ENCODE measurements at places on chromosomes 3 and 15.

- no peak for DNase-seq
These were observed 59.9 kb downstream of the GPR176 start for GRCh38 chr15:39860200-39860599.

DNA sequence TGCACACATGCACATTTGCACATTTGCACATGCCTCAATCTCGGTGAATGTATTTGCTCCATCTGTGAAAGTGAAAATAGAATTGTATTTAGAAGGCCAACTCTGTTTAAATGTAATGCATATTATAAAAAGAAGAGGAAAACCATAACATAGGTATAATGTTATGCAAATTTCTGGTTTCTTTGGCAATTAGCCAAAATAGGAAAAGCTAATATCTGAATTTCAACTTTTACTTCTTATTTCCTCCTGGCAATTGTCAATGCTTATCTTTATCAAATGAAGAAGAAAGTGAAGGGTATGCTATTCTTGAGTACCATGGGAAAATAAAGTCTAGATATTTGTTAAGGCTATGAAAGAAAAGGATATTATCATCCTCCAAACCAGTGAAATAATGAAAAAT is 76.7 kb upstream of the SLC2A2 start:
- DNase-seq, result no peak

- DNase-seq, result no peak
These were observed 104.4 kb upstream of the RBMS3 start for GRCh38 chr3:29176501-29176900.

DNA sequence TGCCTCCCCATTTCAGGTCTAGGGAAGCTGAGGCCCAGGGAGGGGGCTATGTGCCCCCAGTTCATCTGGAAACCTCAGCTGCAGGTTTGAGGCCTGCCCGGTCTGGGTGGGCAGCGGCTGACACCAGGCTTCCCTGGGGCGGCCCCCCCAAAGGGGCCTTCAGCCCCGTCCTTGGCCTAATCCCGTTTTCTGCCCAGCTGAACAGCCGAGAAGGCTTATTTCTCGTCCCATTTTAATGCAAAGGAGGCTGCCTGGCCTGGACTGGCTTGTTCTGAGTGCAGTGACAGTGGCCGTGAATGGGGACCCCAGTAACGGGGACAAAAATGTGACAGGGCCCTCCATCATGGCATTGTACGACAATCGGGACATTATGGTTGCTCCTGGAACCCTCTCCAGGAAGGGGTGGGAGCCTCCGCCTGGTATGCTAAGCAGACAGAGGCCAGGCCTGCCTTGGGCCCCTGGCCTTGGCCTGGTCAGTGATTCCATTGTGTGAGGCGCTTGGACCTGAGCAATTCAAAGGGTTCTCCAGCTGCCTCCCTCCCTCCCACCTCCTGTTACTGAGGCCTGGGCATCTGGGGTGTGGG is 93.9 kb downstream of the WNT7A start:
- DNase-seq, result no peak

DNA sequence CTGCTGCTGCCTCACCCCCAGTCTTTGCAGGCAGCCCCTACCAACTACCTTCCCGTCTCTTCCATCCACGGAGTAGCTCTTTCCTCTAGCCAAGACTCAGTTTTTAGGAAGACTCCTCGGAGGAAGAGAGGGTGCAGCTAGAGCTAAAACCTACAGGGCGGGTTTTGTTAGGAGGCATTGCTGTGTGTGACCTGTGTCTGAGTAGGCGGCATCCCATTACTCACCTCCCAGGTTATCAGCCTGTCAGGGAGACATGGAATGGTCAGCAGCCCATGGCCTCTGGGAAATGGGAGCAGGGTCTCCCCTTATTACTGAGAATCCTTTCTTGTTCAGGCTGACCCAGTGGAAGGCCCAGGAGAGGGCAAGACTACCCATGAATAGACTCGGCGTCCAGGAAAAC is 43.8 kb upstream of the FGD5 start:
- DNase-seq, result no peak

DNA sequence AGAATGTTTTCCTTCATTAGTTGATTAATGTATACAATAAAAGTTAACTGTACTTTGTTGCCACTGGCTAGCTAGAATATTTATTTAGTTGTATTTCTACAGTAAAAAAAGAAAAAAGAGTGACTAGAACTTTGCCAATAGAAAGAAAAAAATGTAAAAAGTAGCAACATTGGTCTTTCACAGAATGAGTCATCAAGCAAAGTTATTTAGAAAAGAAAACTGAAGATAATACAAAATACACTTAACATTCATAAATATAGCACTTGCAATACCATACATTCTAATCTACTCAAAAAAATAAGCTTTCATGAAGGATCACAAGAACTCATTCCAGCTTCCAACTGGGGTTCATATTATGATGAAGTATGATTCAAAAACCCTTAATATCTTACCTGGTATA is 83.4 kb downstream of the AQR start:
- DNase-seq, result no peak

- no peak for DNase-seq
These were observed 337.3 kb downstream of the FOXP1 start for GRCh38 chr3:71245971-71246880.

DNA sequence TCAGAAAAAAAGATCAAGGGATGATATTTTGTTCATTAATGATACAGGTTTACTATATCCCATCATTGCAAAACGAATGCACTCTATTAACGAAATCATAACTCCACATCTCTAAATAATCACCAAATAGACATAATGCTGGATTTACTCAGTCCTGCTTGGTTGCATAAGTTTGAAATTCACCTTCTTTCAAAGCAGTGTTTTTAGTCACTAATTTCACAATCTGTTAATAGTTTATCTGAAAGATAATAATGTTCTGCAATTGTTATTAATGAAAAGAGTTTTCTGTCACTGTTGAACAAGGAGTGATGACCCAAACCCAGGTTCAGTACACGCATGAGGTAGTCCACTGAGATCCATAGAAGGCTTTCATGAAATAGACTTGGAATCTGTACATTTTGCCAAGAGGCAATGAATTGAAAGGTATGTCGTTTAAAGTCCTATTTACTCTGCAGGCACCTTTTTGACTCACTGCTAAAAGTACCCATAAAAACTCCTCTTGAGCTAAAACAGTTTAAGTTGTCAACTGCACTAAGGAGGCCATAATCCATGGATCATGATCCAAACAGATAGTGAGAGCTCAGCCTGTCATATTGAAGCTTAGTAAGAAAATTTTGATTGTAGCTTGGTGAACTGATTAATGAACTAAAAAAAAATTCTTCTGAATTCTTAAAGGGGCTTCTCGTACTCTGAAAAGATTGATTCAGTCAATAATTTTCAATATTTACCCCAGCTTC is 75.6 kb upstream of the MBNL1 start:
- no peak for DNase-seq

- no peak for DNase-seq
These were observed 13.9 kb downstream of the NLGN1 start for GRCh38 chr3:173411375-173411973.

DNA sequence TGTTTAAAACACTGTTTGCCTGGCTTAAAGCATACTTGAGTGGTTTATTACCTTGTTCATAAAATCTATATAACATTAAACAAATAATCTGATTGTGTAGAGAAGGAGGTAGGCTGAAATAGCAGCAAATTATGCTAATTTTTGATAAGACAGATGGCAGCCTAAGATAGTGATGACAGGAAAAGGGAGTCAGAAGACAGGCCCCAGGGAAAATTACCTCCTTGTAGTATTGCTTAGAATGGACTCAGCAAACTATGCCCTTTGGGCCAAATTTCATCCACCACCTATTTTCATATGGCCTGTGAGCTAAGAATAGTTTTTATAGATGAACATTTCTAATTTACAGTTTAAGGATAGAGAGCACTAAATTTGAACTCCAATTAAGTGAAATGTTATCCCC is 37.8 kb downstream of the CHD2 start:
- DNase-seq, result no peak

DNA sequence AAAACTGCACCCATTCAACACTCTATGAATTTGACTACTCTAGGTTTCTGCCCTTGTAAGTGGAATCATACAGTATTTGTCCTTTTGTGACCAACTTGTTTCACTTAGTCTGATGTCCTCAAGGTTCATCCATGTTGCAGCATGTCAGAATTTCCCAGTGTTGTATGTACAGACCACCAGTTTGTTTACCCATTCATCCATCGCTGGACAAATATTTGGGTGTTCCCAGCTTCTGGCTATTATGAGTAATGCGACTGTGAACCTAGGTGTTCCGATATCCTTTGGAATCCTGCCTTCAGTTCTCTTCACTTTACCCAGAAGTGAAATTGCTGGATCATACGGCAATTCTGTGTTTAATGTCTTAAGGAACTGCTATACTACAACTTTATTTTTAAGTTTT is 12.6 kb downstream of the RPL32 start:
- no peak for DNase-seq

GRCh38 chr15:101137312-101137940 is 114.4 kb downstream of the CHSY1 start:
- no peak for DNase-seq

GRCh38 chr3:16477521-16477920 is 36.0 kb downstream of the RFTN1 start:
- no peak for DNase-seq

- DNase-seq, result no peak
These were observed 74.6 kb downstream of the GTPBP8 start for GRCh38 chr3:113065336-113065735.

GRCh38 chr3:196969134-196969659 is 564 bp upstream of the PIGZ start:
- DNase-seq, result peak; percentile 13

DNA sequence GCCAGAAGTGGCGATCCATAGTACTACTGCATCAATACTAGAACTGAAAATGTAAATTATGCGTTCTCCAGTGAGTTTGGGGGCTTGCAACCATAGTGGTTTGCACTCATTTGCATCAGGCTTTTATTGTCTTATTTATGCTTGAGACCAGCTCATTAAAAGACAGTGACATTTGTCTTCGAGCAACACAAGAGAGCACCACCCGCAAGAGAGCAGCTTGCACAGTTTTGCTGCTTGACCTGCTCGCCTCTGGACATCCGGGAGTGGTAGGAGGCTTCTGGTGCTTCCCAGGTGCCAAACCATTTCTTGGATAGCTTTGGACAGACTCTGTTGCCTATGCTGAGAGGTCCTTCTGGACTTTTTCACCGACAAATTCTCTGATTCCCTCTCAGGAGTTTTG is 294.6 kb downstream of the MEX3B start:
- DNase-seq, result no peak

DNA sequence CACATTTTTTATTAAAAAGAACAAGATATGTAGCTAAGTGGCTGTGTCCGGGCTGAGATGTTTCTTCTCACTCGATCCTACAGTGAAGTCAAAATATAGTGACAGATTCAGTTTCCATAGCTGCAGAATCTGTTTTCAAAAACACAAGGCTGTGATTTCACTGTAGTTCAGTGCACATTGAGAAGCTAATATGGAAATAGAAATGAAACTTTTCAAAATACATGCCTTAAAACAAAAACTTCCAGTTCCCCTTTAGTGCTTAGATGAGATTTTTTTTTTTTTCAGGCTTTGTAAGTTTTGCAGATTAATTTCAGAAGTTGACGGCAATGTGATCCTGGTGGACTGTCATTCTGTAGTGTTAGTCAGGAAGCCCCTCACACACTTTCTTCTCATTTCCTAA is 23.8 kb upstream of the TRAK1 start:
- no peak for DNase-seq

DNA sequence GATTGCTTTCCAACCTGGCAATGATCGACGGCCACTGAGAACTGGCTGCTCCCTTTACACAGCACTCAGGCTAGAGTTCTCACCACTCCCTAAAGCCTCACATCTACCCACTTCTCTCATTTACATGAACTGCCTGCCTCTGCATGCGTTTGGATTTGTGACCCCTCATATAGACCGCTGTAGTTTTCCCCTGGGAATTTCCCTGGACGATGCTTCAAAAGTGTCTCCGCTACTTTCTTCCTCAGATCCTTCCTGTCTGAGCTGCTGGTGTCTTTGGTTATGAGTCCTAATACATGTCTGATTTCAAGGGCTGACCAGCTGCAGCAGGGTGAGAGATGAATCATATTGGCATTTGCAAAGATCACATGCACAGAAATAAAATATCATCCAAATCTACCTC is 116.7 kb upstream of the ETV5 start:
- DNase-seq, result no peak

- no peak for DNase-seq
These were observed at the start of gene VGLL3 for GRCh38 chr3:86990734-86991481. Gene VGLL3, minus strand, starts transcription at chr3:86991149. Its CDS starts 406 bp downstream, at chr3:86990743.

DNA sequence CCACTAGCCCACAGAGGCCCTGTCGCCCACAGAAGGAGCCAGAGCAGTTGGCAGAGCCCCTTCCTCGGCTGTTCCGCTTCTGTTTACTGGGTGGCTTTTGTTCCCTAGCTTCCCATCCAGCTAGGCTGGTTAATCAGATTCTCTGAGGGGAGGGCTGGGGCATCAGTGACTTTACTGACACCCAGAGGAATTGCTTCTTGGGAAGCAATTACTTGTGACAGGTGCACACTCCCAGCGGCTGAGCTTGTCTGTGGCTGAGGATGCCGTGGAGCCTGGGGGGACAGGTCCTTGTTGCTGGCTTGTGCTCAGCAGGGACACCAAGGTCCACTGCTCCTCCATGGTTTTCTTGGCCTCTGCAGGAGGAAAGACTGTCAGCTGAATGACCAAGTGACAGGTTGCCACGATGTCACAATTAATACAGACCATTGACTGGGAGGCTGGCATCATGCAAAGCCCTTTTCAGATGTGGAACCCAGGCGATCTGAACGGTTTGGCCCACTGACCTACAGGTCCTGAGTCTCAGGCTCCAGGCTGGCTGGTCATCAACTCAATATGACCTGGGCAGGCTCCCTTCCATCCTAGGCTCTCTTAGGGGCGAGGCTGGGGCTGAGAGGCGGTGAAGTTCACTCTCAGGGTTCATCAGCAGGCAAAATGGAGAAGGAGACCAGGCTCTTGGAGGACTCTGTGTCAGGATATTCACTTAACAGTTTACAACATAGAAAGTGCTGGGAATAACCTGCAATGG is 31.8 kb upstream of the SFMBT1 start:
- DNase-seq, result no peak

DNA sequence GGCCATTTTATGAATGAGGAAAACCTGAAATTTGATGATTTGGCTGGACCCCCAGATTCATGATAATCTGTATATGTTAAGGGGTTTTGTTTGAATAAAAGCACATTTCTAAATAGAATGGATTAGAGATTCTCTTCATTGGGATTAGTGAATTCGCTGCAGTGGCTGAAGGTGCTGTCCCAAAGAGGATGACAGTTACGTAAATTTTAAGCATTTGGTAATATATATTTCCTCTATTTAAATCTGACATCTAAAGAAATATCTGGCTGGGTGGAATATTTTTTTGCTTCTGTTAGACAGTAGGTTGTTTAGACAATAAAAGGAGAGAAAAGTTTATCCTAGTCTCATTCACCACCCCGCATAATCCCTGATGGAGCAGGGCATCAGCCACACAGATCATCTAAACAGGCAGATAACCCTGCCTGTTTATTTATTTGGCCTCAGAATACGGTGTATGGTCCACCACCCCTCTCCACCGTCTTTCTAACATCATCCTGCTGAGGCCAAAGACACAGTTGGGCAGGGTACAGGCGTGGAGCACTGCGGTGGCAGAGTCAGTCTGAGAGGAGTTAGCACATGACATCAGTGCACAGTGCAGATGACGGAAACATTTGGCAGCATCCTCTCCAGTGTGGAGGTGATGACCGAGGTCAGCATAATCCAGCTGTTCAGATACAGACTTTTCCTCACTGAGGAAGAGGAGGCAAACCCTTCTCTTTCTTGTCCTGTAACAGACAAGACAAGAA is 20.4 kb upstream of the NFKBIZ start:
- DNase-seq, result peak; percentile 35

GRCh38 chr3:72322264-72322976 is 525.8 kb downstream of the SHQ1 start:
- no peak for DNase-seq
